ENCODE measurements at places on chromosomes 2 and 18.

GRCh38 chr18:23225503-23225902 lies 90.2 kb downstream of the CABLES1 start:
- DNase-seq = no peak

DNA sequence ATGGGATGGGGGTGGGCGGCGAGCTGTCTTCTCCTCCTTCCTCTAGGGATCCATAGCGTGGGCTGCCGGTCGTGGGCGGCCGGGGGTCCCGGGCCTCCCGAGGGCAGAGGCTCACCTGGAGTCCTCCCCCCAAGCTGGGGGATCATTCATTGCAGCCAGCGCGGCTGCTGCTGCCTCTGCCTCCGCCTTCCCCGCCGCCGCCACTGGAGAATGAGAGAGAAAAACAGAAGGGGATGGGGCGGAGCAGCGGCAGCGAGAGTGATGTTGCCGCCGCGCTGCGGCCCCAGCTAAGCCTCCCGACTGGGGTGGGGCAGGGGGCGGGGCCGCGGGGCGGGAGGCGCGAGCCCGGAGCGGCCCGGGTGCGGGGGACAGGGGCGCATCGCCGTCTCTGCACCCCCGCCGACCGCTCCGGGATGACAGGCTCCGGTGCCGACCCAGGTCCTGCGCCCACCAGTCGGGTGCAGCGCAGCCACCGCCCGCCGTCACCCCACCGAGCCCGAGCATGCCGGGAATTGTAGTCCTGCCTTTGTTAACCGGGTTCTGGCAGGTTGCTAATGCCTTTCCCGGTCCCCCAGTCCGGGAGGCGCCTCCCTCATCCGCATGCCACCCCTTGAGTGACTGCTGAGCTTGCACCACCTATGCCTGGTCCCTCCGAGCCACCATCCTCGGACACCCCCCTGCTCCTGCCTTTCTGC lies at the start of gene KIF3C:
Gene KIF3C, minus strand, starts transcription at position 225 of the 695 bp plus-strand sequence. CDS start 580 bp downstream, outside the sequence.
- DNase-seq = peak; percentile 75

DNA sequence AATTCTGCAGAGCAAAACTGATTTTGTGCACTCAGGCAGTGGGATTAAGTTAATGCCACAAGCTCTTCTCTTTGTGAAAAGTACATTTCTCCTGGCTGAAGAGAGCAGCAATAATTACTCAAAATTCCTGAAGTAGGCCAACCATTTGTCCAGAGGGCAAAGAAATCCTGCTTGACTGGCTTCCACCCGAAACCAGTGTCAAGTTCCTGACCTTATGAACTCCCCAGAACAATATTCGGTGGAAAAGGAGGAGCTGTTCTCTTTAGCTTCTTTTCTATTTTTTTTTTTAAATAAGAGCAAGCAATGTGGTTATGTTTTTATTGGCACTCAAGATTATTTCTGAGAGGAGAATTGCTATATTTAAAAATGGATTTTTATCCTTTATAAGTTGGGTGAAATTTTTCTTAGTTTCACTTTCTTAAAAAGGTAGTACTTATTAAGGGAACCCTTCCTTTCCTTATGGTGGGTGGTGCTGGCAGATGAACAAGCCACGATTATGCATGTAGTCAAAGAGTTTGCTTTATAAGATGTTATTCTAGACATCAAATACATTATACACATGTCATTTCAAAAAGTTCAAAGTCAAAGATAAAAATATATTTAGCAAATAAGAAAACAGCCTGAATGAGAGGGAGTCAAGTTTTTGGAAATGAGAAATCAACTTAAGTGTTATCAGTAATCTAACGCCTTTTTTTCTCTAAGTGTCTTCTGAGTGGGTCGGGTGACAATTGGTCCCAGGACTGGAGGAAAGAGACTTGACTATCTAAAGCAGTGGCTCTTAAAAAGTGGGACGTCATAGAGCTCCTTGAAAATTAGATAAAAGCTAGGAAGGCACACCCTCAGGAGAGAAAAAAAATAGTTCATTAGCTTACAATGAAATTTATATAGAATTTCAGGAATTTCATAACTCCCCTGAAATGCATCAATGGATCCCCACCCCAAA lies 194.5 kb downstream of the IKZF2 start:
- DNase-seq = no peak

DNA sequence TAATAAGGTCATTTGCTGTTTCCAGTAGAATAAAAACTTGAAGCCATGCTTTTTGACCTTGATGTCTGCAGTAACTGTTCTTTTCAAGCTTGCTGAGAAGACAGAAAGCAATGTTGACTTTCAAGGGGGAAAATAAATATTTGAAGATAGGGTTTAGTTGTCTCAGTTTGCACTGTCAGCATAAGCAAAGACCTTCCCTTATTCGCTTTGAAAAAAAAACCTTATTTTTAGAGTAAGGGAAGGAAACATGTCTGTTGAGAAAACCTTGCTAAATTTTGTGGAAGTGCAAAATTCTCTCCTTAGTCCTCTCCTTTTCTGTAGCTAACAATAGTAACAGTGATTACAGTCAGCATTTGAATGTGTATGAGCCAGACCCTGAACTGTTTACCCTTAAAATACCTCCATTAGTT lies 43.1 kb downstream of the MAP4K4 start:
- no peak for DNase-seq

Measured in COR-L47 (cell line).